Hepatocyte (in vitro differentiated cells): ENCODE measurements at places on chromosomes 2 and 18. TPM values are rescaled to one million over a fixed set of nuclear protein-coding genes. Genes with fewer than 3 reads are reported as not detected.
A peak's percentile ranks its signal among the peaks of the same experiment; 100 is the strongest.

- no peak for DNase-seq
Measured at GRCh38 chr2:241612156-241613016, 24.6 kb downstream of the THAP4 start.

DNA sequence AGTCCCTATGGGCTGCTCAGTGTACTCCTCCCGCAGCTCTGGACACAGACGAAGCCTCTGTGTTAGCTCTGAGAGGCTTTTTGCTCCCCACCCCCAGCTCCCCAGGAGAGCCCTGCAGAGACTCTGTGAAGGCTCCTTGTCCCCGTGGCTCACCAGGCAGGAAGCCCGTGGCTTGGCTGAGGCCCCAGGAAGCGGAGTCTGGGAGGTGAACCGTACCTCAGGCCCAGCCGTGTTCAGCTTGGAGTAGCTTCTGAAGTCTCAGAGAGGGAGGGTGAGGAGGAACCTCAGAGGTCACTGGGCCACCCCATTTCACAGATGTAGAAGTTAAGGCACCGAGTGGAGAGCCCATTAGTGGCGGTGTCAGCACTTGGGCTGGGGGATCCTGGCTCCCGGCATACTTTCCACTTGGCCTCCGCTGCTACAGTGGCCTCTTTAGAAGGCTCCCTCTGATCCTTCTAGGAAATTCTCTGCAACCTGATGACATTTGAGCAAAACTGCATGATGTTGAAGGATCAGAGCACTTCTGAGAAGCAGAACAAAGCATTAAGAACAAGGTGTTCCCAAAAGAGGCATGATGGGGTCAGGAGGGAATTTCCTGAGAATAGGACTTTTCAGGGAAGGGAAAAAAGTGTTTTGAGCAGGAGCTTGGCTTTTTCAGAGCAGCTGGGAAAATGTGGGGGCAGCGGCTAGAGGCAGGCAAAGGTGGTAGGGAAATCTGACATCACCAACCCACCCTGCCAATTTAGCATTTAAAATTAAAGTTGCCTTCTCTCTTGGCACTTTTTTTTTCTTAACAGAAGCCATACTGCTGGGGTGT lies 79.1 kb downstream of the MCFD2 start:
- DNase-seq, result no peak

DNA sequence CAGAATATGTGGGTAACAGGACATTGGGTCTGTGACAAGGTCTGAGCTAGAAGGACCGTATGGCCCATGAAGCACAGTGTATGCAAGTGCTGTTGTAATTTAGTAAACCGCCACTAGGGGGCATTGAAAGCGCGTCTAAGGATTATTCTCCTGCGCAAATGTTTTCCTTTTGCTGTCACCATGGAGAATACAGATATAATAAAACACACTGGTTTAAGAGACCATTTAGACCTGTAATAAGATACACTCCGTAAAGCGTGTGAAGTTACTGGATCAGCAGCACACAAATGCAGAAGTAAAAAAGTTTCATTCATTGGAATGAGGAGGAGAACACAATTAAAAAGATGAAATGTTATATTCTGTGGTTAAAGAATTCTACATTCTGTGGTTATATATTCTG lies 272.4 kb downstream of the AGAP1 start:
- peak; percentile 92 for DNase-seq

GRCh38 chr2:30527411-30527810 lies 80.4 kb downstream of the LCLAT1 start:
- DNase-seq, result no peak

- DNase-seq, result no peak
Measured at GRCh38 chr18:72630991-72631390, 86.8 kb upstream of the CBLN2 start.

Gene RRM2
- polyA plus RNA-seq, result 40.9 and 49.7 TPM in 2 replicates

Gene SNRNP200
- 59.8 and 64.1 TPM in 2 replicates for polyA plus RNA-seq
